Calu3 (cell line): ENCODE measurements at places on chromosomes 16 and 17. TPM values are rescaled to one million over a fixed set of nuclear protein-coding genes. Genes with fewer than 3 reads are reported as not detected.

Gene CSH1
- not detected in 2 replicates for total RNA-seq

Gene SCGB1C2
- not detected in 2 replicates for total RNA-seq

Gene P2RX5
- total RNA-seq, result 11.1 and 11.6 TPM in 2 replicates

DNA sequence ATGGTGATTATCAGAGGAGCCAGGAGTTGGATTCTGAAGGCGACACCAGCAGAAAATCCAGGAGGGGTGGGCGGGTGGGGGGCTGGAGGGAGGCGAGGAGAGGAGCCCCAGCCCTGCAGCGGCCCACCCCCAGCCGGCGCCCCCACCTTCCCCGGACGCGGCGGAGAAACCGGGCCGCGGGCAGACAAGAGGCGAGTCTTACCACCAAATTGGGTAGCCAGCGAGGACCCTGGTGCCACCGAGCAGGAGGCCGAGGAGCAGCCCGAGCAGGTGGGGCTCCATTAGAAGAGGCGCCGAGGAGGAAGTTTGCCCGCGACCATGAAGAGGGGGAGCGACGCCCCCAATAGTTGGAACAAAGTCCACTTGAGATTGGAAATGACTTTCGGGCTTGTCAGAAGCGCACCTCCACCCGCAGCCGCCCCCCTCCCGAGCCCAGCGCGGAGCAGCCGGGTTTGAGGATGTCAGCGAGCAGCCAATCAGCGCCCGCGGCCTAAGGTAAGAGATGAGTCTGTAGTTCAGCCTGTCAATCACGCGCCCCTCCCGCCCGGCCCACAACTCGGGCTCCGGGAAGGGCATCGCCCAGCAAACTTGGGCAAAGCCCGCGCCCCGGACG, at the start of gene WNT3:
Gene WNT3 (minus strand): TSS at position 377 of the 613 bp plus-strand sequence. CDS start 95 bp downstream, at position 282.
- DNase-seq, result no peak

GRCh38 chr17:58680038-58680369, 11.8 kb downstream of the TEX14 start:
- DNase-seq, result no peak

DNA sequence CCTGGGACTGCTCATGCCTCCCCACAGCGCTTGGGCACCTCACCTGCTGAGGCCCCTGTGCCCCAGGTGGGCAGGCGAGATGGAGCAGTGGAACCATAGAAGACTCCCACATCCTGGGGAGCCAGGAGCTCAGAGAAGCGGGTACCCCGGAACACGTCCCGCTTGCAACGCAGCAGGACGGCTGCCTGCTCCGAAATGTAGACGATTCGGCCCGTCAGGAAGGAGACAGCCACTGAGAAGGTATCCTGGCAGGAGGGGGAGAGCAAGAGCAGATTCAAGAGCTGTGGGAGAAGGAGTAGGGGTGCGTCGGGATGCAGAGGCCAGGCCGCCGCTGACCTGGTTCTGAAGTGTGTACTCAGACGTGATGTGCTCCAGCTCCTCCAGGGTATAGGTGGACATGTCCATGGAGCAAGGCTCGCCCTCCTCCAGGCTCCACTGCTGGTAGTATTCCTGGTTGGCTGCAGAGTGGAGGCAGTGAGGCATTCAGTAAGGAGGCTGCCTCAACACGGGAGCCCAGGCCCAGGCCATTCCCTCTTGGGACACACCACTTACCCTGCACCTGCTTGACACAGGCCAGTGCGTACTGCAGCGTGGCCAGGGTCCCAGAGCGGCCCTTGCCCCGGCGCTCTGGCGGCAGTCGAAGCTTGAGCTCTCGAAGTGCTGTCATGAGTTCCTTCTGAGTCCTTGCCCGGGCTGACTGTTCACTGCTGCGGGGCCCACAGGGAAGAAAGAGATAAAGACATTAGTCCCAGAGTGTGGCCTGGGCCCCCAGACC, 2.6 kb downstream of the PER1 start:
- DNase-seq, result no peak

- no peak for DNase-seq
Observed at GRCh38 chr17:21166595-21167210, 39.9 kb downstream of the DHRS7B start.

- no peak for DNase-seq
Observed at GRCh38 chr16:29198231-29198630, 208.3 kb downstream of the NPIPB11 start.

GRCh38 chr17:79775632-79776031, 2.3 kb upstream of the CBX2 start:
- no peak for DNase-seq

DNA sequence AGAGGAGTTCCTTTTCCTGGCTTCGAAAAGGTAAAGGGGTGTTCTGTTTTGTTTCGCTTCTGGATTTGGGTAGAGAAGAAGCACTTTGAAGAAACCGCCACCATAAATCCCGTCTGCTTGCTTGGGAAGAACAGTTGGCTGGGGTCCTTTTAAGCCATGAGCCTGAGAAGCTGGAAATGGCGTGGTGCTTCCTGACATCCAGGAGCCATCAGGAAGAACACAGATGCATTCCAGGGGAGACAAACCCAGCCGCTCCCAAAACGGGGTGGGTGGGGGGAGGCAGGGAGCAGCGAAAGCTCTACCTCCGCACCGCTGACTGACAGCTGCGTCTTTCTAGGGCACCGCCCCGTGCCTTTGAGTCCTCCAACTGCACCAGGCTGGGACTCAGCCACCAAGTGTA, 91.6 kb downstream of the ZDHHC7 start:
- DNase-seq, result no peak

DNA sequence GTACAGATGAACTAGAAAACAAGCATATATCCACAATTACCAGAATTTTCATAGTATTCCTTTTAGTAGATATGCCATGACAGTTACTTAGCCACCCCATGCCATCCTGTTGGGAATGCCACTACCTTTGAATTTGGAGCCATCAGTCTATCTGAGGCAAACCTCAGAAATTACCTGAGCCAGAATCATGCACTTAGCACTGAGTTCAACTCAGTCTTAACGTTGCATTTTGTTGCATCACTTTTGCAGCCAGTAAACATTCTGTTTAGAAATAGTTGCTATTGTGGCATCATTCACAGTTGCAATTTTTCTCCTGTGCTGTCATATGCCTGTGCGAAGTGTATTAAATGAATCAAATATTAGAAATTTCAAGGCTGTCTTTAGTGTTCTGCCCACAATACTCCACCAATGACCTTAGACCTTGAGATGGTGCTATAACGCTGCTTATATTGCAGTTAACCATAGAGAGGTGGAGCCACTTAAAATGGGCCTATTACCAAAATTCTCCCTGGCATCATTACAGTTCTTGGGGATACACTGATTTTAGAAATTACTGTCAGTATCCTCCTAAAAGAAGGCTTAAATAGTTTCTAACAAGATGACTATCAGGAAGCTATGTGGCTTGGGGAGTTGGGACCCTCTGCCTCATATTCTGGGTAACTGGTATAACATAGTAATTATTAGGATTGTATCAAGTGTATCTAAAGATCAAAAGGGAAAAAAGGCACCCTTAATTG, 11.1 kb downstream of the PTRH2 start:
- DNase-seq, result no peak
